ENCODE measurements at places on chromosomes 6 and 20.

- no peak for DNase-seq
Observed at GRCh38 chr6:118974790-118975189, 39.8 kb upstream of the MCM9 start.

GRCh38 chr6:134712311-134712710, 237.6 kb downstream of the ALDH8A1 start:
- DNase-seq = no peak

DNA sequence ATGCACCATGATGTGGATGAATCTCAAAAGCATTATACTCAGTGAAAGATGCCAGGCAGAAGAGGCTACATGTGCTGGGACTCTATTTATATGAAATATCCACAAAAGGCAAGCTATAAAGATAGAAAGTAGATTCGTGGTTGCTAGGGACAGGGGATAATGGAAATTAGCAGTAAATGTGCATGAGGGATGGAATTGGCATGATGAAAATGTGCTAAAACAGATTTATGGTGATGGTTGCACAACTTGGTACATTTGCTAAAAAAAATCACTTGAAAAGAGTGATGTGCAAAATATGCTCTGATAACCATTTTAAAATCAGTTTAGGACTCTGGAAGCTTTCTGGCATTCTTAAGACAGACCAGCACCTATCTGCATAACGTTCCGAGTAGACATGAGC, 61.6 kb downstream of the ALDH8A1 start:
- no peak for DNase-seq

- peak; percentile 60 for DNase-seq
Observed at GRCh38 chr20:23049201-23050075, at the start of gene THBD. Gene THBD (minus strand): TSS chr20:23049672. CDS start chr20:23049504, 168 bp downstream.

- DNase-seq = no peak
Observed at GRCh38 chr20:31840906-31841816, 4.2 kb downstream of the FOXS1 start.

DNA sequence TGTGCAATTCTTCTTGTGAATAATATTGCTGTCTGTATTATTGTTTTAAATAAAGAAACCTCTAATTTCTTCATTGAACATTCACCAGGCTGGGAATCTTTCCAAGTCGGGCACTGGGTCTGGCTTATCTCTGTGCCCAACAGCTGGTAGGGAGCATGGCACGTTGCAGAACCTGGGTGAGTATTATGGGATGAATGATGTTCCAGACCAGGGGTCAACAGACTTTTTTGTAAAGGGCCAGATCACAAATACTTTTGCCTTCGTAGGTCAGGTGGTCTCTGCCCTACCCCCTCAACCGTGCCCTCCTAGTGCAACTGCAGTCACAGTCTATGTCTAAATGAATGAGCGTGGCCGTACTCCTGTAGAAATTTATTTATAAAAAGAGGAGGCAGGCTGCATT, 81.6 kb upstream of the FOXQ1 start:
- DNase-seq = no peak

GRCh38 chr20:39699166-39699725, 737.1 kb downstream of the DHX35 start:
- no peak for DNase-seq

DNA sequence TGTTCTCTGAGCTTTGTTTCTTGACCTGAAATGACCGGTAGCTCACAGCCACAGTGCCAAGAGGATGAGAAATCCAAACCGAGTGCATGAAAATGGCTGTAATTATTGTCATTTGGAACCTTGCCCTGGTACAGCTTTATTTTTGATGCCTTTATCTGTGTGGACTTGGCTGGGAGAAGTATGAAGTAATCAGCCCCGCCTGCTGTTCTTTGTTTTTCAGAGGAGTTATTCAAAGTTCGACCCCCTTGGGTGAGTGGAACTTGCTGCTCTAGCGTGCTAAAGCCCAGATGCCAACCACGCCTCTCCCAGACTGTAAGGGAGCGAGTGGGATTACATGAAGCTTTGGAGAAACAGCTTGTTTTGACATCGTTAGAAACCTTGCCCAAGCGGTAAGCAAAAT, 48.3 kb downstream of the ECT2L start:
- DNase-seq = no peak

DNA sequence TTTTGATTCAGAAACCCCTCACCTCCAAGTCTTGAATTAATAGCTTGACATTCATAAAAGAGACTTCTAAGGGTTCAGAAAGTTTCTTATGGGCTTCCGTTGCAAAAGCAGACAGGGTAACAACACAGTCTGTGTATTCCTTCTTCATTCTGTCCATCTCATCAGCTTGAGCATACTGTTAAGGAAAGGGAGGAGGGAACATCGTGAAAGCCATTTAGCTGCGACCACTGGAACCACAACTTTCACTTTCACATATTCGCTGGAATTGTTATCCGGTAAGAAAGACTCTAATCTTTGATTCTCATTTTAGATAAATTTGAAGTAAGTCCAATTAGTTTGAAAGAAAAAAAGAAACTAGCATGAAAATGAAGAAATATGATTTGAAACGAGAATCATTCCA, 174.4 kb downstream of the SYNE1 start:
- no peak for DNase-seq

- no peak for DNase-seq
Observed at GRCh38 chr6:85451565-85452306, 1.9 kb downstream of the NT5E start.

GRCh38 chr20:43285170-43285569, 95.5 kb upstream of the PTPRT start:
- no peak for DNase-seq

DNA sequence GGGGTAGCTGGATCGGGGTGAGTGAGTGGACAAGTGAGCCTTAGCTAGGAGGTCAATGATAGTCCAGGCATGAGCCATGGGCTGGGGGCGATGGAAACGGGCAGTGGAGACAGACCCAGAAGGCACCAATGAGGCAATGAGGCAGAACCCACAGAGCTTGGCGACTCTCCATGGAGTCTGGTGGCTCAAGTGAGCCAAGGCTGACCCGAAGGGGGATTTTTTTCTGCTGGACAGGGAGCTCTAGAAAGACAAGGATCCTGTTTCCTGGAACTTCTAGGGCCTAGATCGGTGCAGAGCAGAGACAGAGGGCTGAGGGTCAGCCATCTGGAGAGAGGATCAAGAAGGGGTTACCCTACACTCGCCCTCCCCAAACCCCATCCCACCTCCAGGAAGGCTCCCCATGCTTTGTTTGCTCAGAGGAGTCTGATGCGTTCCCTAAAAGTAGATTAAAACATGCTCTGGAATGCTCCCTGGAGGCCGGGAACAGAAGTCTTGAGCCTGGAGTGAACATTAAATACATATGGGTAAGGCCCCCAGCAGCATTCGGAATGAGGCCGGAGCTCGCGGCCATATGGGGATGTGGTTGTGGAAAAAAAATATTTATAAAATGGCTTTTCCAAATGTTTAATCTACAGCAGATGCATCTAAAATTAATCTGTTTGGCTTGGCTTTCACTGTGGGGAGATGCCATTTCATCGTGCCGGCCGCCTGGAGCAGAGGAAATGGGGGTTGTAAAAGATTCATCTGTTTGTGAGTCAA, 237.8 kb upstream of the PMEPA1 start:
- no peak for DNase-seq

DNA sequence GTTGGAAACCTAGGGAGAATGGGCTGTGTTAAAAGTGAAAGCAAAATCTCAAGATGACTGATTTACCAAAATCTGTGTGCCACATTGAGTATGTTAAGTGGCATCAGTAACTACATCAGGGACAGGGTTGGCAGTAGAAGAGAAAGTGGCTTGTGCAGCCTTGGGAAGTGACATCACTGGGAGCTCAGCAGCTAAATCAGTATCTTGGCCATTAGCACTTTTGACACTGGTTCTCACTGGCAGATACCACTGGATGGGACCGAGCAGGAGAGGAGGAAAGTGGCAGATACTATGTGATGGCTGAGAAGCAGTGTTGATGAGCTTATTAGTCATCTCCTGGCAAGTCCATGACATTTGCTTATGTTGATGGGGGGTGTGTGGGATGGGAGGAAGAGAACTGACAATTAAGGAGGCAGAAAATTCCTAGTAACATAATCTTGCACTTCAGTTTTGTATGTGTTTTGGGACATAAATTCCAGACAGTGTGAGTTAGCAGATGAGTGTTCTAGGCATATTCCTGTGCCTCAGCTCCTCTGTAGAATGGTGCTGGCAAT, 322.2 kb downstream of the SOX4 start:
- DNase-seq = no peak

- no peak for DNase-seq
Observed at GRCh38 chr6:135627092-135627715, 129.7 kb upstream of the AHI1 start.

GRCh38 chr6:165900970-165901369, 237.9 kb upstream of the PDE10A start:
- DNase-seq = no peak

DNA sequence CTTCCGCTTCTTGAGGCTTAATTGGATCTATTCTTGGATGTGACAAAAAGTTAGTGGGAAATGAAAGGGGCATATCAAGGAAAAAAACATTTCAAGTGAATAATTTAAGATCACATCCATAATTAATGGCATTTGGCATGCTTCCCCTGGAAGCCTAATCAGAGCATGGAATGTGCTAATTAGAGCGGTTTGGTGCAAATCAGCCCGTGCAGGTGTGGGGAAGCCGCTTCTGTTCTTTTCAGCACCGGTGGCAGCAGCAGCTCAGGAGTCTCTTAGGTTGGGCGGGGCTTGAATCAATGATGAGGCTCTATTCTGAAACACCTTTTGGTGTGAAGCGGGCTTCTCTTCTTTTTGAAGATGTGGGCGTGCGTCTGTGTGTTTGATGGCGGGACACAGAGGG, 301.2 kb downstream of the LRFN2 start:
- DNase-seq = no peak

DNA sequence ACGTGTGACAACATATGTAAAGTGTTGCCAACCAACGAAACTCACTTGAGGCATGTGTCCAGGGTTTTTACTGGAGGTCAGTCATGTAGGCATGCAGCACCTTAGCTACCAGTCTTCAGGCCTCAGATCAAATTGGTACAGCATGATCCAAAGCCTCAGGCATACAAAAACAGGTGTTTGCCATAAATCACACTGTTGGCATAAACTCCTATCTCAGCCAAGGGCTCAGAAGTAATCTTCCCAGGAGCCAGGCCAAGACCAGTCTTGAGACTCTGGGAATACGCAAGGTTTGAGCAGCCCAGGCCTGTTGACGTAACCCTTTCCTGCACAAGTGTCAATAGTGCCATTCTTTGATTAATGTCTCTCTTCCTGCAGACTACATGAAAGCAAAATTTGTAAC, 163.5 kb downstream of the PRL start:
- DNase-seq = no peak

- DNase-seq = no peak
Observed at GRCh38 chr6:43883847-43884651, 114.0 kb downstream of the VEGFA start.

DNA sequence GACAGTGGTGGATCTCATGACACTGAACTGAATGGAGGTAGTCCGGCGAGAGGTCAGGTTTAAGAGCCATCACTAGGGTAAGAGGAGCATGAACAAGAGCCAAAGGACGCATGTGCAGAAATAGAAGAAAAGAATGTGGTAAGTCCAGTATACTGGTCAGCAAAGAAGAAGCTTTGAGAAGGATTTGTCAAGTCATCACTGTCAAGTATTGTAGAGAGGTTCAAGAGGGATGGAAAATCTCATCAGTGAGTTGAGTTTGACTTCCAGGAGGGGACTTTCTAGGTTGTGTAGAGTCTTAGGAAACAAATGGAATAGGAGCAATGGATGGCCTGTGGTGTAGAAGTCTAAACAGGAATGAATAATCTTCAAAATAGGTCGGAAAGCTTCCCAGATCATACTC, 161.8 kb downstream of the BTBD3 start:
- no peak for DNase-seq

DNA sequence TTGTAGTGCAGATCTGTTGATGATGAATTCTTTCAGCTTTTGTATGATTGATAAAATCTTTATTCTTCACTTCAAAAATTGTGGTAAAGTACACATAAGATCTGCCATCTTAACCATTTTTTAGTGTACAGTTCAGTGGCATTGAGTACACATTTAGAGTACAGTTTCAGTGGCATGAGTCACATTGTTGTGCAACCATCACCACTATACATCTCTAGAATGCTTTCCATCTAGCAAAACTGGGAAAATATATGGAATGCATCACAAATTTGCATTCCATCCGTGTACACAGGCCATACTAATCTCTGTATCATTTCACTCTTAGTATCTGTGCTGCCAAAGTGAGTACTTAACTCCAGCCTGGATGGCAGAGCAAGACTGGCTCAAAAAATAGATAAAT, 28.7 kb downstream of the SIRPD start:
- DNase-seq = no peak

GRCh38 chr6:142500250-142500786, 198.5 kb downstream of the ADGRG6 start:
- no peak for DNase-seq

DNA sequence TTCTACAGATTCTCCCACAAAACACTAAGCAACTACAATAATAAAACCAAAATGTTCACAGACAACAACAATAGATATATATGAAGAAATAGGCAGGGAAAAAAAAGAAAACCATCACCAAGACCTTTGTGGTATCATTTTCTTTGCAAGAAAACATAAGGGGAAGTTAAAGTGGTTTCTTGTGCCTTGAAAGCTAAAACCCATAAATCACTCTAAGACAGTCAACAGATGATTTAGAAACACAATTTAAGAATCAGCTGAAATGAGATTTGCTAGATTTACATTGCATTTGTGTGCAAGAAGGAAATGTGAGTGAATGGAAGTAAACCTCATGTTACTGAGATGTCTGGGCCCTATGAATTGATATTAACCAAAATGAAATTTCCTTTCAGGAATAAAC, 1265.4 kb upstream of the GJE1 start:
- DNase-seq = peak; percentile 64

DNA sequence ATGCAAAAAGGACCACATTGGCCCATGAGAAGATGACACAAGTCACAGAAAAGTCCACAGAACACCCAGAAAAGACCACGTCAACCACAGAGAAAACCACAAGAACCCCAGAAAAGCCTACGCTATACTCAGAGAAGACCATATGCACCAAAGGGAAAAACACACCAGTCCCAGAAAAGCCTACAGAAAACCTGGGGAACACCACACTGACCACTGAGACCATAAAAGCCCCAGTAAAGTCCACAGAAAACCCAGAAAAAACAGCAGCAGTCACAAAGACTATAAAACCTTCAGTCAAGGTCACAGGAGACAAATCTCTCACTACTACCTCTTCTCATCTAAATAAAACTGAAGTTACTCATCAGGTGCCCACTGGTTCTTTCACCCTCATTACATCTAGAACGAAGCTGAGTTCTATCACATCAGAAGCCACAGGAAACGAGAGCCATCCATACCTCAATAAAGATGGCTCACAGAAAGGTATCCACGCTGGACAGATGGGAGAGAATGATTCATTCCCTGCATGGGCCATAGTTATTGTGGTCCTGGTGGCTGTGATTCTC, 11.2 kb downstream of the MUCL3 start:
- no peak for DNase-seq

DNA sequence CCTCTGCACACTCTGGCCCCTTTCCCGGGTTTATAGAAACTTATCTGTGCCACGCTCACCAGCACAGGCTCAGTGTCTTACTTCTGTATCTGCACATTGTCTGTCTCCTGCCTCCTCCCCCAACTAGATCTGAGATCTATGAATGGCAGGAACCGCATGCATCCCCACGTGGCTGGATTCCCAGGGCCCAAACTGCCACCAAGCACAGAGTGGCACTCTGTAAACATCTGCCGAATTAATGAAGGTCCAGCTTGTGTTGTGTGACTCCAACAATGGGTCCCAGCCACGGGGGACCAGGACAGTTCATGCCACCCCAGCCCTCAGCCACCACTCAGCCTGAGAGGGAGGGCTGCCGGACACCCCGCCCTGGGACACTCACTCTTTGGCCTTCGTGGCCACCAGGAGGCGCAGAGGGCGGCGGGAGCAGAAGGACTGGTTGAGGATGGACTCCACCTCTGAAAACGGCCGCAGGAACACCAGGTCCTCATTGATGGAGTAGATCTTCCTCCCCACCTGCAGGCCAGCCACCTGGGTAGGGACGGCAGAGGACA, 171.1 kb downstream of the PREX1 start:
- DNase-seq = no peak

Measured in GDM1 (cell line).